ENCODE measurements at places on chromosomes 5 and 9. TPM values are rescaled to one million over a fixed set of nuclear protein-coding genes. Genes with fewer than 3 reads are reported as not detected.

The SEC16A gene
- total RNA-seq: 58.6 TPM

The SCGB3A1 gene
- total RNA-seq: not detected

The FBP1 gene
- not detected for total RNA-seq

The KCNN2 gene
- total RNA-seq: 0.16 TPM

The NPR2 gene
- 4.6 TPM for total RNA-seq

The EPB41L4B gene
- total RNA-seq: 11.1 TPM

The SLC34A3 gene
- 0.07 TPM for total RNA-seq

The WDR38 gene
- not detected for total RNA-seq

The BTNL3 gene
- not detected for total RNA-seq

The ADGRD2 gene
- total RNA-seq: not detected

The IFNA2 gene
- not detected for total RNA-seq

The SFXN1 gene
- 97.7 TPM for total RNA-seq

The PCDHGB2 gene
- total RNA-seq: not detected

The NFX1 gene
- total RNA-seq: 27.4 TPM

The AFAP1L1 gene
- total RNA-seq: 5.1 TPM

The LEAP2 gene
- total RNA-seq: 0.56 TPM

The MUSK gene
- not detected for total RNA-seq

The OTULINL gene
- 6.5 TPM for total RNA-seq
